ENCODE measurements at places on chromosomes 7 and 10.

DNA sequence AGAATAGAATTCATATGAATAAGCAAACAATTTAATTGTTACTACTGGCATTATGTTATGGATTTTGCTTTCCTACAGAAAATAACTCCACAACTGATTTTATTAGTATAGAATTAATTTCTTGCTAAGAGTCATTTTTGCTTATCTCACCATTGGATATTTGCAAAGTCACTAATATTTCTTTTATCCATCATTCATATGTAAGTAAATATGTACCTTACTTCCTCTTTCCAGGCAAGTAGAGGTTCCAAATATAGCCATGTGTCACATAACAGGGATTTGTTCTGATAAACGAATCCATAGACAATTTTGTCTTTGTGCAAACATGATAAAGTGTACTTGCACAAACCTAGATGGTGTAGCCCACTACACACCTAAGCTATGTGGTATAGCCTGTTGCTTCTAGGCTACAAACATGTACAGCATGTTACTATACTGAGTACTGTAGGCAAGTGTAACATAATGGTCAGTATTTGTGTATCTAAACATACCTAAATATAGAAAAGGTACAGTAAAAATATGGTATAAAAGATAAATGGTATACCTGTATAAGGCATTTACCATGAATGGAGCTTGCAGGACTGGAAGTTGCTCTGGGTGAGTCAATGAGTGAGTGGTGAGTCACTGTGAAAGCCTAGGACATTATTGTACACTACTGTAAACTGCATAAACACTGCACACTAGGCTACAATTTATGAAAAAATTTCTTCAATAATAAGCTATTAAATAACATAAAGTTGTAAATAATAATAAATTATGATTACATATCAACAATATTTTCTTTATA lies 18.3 kb downstream of the KLLN start:
- DNase-seq = no peak

GRCh38 chr7:92833766-92834506 lies 2.4 kb downstream of the CDK6 start:
- peak; percentile 49 for DNase-seq

DNA sequence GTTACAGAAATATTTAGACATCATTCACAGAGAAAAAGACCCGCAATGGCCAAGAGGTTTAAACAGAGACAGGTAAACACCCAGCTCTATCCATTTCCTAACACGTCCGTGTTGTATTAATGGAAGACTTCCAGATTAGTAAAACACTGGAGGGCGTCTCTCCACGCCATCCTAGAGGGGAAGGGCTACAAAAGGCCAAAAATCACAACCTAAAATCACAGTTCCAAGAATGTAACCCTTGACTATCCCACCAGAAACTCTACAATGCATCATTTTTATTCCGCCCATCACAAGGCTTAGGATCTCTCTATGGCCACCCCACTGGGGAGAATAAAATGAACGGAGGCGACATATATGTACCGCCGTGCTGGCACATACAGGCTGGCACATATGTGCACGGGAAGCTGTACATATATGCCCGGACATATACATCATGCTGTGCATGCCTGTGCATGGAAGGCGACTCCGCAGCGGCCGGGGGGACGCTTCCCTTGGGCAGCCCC lies 734 bp downstream of the PCLO start:
- no peak for DNase-seq

DNA sequence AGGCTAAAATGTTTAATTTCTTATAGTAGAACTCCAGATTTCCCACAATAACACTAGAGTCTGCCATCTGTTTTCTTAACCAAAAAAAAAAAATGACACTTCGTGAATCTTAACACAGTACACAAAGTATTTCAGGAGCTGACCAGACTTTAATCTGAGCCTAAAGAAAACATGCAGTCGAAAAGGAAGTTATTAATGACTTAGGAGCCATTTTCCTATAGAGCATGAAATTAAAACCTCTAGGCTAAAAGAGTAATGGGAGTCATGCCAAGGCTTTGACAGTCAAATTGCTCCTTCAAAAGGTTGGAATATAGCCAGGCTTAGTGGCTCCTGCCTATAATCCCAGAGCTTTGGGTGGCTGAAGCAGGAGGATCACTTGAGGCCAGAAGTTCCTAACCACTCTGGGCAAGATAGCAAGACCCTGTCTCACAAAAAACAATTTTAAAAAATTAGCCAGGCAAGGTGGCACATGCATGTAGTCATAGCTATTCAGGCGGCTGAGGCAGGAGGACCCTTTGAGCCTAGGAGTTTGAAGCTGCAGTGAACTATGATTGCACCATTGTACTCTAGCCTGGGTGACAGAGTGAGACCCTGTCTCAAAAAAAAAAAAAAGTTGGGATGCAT lies 13.6 kb downstream of the MICU1 start:
- no peak for DNase-seq

GRCh38 chr10:61629576-61629975 lies 33.2 kb upstream of the CABCOCO1 start:
- no peak for DNase-seq

GRCh38 chr10:27345455-27345920 lies 104.9 kb upstream of the ACBD5 start:
- no peak for DNase-seq

GRCh38 chr10:125797994-125798662 lies 22.5 kb upstream of the MMP21 start:
- DNase-seq = no peak

DNA sequence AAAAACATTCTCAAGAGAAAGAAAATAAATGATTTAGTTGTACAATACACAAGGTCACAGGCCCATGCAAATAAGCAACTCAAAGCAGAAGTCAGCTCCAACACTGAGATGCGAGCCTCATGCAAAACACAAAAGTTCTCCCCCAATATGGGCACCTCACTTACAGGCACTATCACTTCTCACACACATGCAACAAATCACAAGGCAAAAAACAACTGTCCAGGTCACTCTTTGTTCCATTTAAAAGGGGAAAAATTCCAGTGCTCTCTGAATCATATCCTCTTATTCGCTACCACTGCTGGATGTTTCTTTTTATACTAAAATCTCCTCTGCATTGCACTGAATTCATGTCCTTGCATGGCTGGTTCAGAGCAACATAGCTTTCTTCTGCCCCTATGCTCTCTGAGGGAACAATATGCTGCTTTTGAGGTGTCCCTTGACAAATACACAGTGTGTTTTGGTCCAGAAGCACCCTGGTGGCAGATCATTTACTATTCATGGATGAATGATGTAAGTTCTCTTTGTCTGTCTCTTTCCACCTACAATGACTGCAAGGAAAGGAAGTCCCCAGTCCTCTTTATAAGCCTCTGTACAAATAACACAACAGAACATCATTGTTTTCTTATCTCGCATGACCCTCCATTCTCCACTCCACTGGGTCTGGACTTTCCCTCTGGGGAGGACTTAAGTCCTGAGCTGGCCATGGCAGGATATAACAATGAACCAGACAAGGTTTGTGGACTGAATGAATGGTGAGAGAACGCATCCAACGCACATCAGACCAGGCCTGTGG lies 85.4 kb upstream of the GSDME start:
- DNase-seq = no peak

DNA sequence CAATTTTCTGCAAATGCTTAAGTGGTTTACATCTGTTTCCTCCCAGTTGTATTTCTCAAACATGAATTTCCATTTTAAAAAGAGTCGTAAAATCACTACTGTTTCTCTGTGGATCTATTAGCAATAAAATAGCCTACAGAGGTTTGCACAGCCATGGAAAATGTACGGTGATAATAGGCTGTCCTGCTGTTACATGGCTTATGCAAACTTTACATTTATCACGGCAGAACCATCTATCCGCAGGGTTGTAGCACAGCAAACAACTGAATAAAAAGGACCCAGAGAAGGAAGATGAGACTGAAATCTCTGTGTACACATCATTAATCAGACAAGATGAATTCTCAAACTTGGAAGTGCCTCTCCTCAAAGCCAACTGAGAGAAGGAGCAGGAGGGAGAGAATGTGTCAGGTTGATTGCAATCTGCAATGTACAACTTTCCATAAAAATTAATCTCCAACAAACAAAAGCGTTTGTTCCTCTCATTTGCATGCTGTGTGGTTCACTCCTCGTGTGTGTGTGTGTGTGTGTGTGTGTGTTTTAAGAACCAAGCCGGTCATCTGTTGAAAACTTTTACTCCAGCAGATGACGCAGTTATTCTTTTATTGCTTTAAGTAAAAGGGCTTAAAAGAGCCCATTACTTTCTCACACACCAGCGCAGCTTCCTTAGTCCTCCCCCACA lies 279.3 kb downstream of the SKAP2 start:
- DNase-seq = no peak

DNA sequence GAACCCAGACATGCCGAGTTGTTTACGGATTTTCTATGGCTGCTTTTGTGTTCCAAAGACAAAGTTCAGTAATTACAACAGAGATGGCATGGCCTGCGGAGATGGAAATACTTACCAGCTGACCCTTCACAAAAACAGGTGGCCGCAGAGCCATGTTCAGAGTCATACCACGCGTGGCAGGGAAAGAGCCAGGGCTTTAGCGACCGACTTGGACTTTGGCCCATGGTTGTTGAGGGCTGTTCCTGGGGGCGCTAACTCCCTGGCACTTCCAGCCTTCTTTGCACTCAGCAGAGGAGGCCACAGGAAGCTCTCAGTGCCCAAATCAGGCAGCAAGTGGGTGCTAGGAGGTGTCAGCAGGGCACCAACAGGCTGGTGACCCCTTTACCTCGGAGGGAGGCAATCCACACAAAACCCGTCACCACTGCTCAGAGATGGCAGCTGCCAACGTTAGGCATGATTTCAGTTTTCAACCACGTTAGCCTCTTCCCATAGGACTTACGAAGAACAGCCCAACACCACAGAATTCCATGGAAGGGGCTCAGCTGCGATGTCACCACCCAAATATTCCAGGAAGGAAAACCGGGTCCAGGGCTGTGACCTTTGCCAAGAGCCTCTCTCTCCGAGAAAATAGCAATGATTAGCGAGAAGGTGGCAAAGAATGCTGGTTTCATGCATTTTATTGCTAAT lies 21.4 kb upstream of the CNPY1 start:
- DNase-seq = no peak

GRCh38 chr10:73965890-73966768 lies 31.8 kb upstream of the VCL start:
- no peak for DNase-seq

- no peak for DNase-seq
Observed at GRCh38 chr10:92014620-92015019, 91.0 kb downstream of the BTAF1 start.

DNA sequence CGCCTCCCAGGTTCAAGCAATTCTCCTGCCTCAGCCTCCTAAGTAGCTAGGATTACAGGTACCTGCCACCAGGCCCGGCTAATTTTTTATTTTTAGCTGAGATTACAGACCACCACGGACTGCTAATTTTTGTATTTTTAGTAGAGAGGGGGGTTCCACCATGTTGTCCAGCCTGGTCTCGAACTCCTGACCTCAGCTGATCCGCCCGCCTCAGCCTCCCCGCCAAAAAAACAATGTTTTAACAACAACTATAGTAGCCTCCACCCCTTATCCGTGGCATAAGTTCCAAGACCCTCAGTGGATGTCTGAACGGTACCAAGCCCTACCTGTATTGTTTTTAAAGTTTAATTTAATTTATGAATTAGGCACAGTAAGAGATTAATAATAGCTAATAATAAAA lies 48.2 kb downstream of the GNA12 start:
- no peak for DNase-seq

DNA sequence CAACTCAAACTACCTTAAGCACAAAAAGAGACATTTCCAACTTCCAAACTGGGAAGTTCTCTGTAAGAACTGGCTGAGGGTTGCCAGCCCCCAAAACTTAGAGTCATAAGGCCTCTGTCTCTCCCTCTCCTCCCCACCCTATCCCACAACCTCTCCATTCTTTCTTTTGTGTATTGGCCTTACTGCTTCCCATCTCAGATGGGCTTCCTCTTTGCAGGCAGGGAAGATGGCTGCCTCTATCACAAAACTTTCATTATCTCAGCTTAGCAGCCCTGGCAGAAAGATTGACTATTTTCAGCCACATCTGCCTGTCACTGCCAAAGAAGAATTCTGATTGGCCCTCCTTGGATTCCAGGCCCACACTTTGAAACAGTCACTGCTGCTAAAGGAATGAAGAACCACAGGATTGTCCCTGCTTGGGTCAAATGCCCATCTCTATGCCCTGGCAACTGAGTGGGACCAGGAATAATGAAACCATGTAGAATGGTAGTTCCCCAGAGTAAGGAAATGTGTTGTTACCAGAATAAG lies 58.0 kb upstream of the PRKAR2B start:
- no peak for DNase-seq

DNA sequence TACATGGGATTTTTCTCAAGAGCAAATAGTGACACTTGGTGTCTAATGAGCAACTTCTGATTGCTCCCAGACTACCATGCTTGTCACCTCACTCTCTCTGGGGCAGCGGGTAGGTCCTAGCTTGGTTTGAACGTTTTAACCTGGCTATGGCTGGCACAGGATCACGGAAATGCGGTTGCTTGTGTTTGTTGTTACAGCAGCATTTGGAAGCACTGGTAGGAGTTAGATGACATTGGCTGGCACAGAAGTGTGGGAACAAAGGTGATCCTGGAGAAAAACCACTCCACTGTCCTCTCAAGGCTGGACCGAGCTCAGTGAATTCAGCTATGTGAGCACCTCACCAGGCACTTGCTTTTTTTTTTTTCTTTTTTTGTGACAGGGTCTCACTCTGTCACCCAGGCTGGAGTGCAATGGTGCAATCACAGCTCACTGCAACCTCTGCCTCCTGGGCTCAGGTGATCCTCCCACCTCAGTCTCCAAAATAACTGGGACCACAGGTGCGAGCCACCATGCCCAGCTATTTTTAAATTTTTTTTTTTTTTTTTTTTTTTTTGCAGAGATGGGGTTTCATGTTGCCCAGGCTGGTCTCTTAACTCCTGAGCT lies 3.5 kb upstream of the PFKFB3 start:
- no peak for DNase-seq
